ENCODE measurements at places on chromosomes 12 and 14.

GRCh38 chr12:124917135-124917840, 2.8 kb upstream of the UBC start:
- peak; percentile 100 for DNase-seq

- DNase-seq = peak; percentile 69
Observed at GRCh38 chr12:65999564-66000280, 130.8 kb downstream of the LLPH start.

DNA sequence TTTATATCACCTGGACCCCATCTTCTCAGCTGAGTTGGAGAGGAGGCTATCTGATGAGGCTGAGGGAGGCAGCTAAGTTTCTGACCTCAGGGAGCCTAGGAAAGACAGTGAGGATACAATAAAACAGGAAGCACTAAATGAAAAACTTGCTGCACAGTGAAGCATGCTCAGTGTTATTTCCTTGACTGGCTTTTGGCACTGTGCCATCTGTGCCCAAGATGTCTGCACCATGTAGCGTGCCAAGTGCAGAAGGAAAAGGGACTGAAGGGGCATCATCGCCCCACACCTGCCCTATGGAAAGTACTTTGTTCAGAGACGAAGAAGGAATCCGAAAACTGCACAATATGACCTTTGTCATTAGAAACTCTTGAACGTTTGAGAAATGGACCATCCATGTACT, 102.7 kb downstream of the ANO4 start:
- no peak for DNase-seq

GRCh38 chr12:22329621-22330020, 4.9 kb downstream of the ST8SIA1 start:
- no peak for DNase-seq

- no peak for DNase-seq
Observed at GRCh38 chr14:74281069-74281468, 21.7 kb downstream of the ABCD4 start.

- DNase-seq = peak; percentile 23
Observed at GRCh38 chr14:64465191-64465822, at the start of gene AKAP5. TSS of gene AKAP5 (plus strand) at chr14:64465499. CDS start at chr14:64468395, 2,896 bp downstream.

- no peak for DNase-seq
Observed at GRCh38 chr14:35879151-35879648, 53.1 kb downstream of the BRMS1L start.

GRCh38 chr12:88339254-88339949, 197.3 kb downstream of the TMTC3 start:
- peak; percentile 84 for DNase-seq

- no peak for DNase-seq
Observed at GRCh38 chr14:56487761-56488160, 91.8 kb upstream of the TMEM260 start.

- DNase-seq = no peak
Observed at GRCh38 chr12:131618303-131618658, 92.6 kb upstream of the SFSWAP start.

- no peak for DNase-seq
Observed at GRCh38 chr14:104682107-104682593, 7.3 kb upstream of the INF2 start.

- no peak for DNase-seq
Observed at GRCh38 chr12:25825446-25825845, 133.0 kb upstream of the RASSF8 start.

GRCh38 chr12:16349131-16349460, 1.7 kb downstream of the MGST1 start:
- DNase-seq = peak; percentile 91

GRCh38 chr12:84128117-84128991, 784.2 kb downstream of the SLC6A15 start:
- DNase-seq = no peak

DNA sequence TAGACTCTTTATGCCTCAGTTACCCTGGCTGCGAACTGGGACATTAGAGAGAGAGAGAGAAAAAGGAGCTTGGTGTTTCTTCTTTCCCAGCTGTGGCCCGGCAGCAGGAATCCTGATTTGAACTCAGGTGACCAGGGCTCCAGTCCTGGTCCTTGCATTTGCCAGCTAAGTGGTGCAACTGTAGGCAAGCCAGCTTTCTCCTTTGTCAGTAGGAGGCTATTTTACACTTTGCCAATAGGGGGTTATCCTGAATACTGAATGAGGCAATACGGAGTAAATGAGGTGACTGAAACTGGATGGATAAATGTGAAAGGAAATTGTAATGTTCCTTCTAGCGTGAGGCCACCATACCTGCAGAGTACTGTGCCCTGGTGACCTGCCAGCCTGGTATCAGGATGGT, 27.8 kb downstream of the KCNA5 start:
- no peak for DNase-seq

GRCh38 chr12:25896981-25897380, 61.5 kb upstream of the RASSF8 start:
- DNase-seq = no peak

DNA sequence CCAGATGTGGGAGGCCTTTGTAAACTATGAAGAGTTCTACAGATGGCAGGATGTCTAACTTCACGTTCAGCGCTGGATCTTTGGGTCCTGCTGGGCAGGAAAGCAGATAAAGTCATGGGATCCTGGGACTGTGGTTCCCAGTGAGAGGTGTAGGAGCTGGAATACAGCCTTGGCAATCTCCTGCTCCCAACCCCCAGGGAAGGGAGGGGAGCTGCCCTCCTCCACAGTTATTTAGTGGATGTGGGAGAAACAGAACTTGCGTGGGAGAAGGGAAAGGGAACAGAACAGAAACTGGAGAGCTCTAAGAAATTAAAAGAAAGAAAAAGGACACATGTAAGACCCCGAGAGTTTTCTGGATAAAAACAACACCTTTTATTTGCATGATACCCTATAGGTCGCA, 37.0 kb downstream of the NUAK1 start:
- DNase-seq = no peak

GRCh38 chr12:71661977-71662530, 1.6 kb downstream of the ZFC3H1 start:
- DNase-seq = peak; percentile 30

GRCh38 chr14:55102141-55102621, 26.9 kb upstream of the LGALS3 start:
- peak; percentile 97 for DNase-seq

GRCh38 chr12:75959060-75959459, 72.5 kb downstream of the PHLDA1 start:
- no peak for DNase-seq

- no peak for DNase-seq
Observed at GRCh38 chr12:115030017-115030416, 346.0 kb upstream of the TBX3 start.

DNA sequence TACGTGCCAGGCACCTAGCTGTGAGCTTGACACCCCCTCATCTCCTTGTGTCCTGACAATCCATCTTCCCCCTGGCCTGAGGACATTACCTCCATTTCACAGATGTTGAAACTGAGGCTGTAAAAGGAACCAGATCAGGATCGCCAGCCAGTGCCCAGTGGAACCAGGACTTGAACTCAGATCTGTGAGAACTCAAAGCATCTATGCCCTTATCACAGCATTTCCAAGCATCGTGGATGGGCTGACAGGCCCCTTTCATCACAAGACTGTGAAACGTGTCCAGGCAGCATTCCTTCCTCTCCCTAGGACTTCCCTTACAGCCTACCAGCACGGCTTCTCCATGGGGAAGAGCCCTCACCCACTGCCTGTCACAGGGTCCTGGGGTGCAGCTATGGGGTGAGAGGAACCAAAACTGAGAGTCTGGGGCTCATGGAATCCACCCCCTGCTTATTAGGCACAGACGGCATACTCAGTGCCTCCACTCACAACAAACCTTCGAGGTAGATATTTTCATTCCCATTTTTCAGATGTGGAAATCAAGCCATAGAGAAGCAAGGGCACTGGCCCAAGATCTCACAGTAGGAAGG, 26.9 kb downstream of the CMKLR1 start:
- no peak for DNase-seq

- DNase-seq = peak; percentile 91
Observed at GRCh38 chr14:20683125-20683890, 1.1 kb upstream of the RNASE4 start.

DNA sequence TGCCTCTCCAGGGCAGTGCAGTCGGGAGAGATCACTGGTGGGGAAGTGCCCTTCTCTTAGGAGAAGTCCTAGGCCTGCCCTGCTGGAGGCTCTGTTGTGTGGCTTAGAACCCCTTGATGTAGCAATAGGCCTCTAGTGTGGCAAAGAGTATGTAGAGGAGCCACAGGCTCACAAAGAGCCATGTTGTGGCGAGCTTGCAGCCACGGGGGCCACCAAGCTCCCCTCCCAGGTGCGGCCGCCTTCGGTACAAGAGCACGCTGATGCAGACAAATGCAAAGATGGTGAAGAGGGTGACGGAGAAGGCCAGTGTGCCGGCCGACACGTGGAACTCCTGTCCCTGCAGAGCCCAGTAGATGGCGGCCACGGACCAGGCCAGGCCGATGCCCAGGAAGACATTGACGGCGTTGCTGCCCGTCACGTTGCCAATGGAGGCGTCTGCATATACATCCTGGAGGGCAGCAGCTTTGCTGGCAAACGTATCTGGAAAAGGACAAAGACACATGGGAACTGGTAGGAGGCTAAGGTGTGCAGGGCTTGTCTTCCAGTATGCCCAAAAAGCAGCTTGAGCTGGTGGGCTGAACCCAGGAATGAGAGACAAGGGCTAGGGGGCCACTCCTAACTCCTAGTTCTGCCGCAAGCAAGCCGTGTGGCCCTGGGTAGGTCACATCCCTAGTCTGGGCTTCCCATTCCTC, 142.8 kb downstream of the SLC8A3 start:
- peak; percentile 40 for DNase-seq

DNA sequence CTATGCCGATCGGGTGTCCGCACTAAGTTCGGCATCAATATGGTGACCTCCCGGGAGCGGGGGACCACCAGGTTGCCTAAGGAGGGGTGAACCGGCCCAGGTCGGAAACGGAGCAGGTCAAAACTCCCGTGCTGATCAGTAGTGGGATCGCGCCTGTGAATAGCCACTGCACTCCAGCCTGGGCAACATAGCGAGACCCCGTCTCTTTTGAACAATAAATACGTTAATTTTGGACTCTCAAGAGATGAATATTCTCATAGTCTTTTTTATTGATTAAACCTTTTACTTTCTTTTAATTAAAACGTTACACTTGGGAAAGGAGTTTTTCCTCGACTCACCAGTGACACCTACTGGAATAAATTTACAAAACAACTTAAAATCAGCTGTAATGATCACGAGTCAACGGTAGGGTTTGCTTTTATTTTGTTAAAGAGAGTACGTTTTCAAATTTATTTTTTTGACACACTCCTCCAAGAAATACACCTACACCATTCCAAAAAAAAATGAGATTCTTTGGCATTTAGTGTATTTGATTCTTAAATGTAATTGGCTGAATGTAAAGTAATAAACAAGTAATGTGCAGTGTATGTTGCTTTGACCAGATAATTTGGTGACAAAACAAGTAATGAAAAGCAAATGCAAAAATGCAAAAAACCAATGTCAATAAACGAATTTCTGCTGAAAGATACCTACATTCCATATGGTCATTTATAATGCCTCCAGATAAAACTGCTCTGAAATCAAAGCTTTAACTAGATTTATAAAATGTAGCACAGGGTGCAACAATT, 687 bp upstream of the RPS29 start:
- peak; percentile 86 for DNase-seq

- DNase-seq = no peak
Observed at GRCh38 chr12:115776399-115776798, 501.1 kb downstream of the MED13L start.

GRCh38 chr12:77352946-77353345, 287.6 kb upstream of the E2F7 start:
- DNase-seq = peak; percentile 7

GRCh38 chr12:66014818-66015217, 115.7 kb downstream of the LLPH start:
- peak; percentile 25 for DNase-seq

GRCh38 chr12:13206560-13206897, 10.0 kb downstream of the EMP1 start:
- DNase-seq = no peak

DNA sequence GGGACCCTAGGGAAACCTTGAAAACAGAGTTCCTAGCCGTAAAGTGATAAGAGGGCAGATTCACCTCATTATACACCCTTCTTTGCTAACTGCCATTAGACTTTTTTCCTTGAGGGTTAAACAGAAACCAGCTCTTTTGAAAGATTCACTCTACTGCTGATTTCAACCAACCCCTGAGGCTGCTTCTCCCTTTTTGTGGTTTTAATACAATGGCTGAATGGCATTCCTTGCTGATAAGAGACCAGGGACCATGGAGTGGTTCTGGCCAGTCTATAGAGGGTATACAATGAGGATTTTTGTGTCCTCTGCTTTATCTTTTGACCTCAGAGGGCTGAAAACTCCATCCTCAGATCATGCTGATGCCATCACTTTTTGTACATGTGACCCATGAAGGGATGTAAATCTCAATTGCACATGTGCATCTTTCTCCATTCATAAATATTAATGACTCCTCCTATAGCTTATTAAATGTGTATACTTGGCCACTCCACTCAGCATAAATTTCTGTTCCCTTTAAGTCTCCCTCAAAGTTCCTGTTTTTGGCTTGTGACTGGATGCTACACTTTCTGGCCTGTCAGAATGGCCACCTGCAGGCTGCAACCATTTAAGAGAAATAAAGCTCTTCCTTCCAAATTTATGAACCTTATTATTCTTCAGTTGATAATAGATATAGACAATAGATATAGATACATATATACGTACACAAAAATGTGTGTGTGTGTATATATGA, 233.8 kb upstream of the SEL1L start:
- no peak for DNase-seq

All from astrocyte of the spinal cord (primary cell).